ENCODE measurements at places on chromosomes 4 and X.

DNA sequence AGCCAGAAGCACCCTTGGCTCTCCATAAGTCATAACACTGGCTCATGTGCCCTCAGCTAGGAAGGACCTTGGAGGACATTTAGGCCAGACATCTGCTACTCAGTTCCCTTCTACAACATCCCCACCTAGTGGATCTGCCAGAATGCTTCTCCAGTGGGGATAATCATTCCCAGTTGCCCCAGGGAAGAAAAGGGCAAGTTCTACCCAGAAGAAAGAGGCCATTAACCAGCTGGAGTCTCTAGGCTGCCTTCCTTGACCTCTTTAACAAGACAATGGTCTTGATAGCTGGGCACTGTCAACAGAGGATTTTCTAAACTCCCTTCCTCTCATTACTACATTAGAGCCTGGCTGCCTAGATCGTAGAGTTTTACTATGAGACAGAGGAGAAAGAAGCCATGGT, 42.0 kb downstream of the LGI2 start:
- DNase-seq: peak; percentile 18

- no peak for DNase-seq
These were observed 228.2 kb downstream of the AFAP1 start for GRCh38 chr4:7711307-7711963.

- peak; percentile 27 for DNase-seq
These were observed at the start of gene IRAK1 for GRCh38 chrX:154019633-154020528. Gene IRAK1, minus strand, starts transcription at chrX:154019902. Its CDS starts 90 bp downstream, at chrX:154019812.

DNA sequence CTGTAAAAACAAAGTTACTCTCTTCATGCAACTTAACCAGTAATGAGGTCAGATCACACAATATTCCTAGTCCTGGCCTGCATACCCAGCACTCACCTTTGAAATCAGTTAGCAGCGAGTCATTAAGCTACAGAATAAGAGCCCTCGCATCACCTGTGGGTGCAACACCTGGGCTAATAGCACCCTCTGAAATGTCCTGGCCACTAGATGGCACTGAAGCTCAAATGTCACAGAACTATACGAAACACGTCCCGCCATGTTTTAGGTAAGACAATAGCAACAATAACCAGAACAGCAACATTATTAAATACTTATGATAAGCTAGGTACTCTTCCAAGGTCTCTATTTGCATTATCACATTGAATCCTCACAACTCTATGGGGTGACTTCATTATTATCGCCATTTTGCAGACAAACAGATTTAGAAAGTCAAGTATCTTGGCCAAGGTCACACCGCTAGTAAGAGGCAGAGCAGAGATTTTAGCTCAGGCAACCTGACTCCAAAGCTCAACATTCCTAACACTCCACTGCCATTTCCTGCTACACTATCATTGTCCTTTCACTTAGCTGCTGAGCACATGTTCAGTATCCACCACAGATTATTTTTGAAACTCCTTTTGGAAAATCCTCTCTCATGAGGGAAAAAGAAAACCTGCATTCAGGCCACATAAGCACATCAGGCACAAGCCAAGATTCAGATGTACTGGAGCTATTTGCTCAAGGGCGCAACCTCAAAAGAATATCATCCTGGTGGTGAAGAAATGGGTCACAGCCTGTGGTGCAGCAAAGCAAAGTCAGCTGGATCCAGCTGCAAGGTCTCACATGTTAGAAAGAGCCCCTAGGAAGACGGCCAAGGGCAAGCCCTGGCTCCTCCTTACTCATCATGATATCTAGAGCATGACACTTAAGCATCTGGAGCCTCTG, 59.5 kb upstream of the KDR start:
- no peak for DNase-seq

- no peak for DNase-seq
These were observed 254.7 kb upstream of the AR start for GRCh38 chrX:67289055-67289499.

GRCh38 chr4:87985097-87985886, 9.8 kb downstream of the SPP1 start:
- peak; percentile 65 for DNase-seq

- DNase-seq: no peak
These were observed 14.0 kb downstream of the TIMP1 start for GRCh38 chrX:47596256-47596655.

- no peak for DNase-seq
These were observed 40.2 kb downstream of the ATP10D start for GRCh38 chr4:47525154-47525819.

GRCh38 chr4:144169211-144169610, 28.7 kb upstream of the GYPA start:
- DNase-seq: no peak

- peak; percentile 10 for DNase-seq
These were observed 26.9 kb downstream of the ASB9 start for GRCh38 chrX:15242899-15243555.

DNA sequence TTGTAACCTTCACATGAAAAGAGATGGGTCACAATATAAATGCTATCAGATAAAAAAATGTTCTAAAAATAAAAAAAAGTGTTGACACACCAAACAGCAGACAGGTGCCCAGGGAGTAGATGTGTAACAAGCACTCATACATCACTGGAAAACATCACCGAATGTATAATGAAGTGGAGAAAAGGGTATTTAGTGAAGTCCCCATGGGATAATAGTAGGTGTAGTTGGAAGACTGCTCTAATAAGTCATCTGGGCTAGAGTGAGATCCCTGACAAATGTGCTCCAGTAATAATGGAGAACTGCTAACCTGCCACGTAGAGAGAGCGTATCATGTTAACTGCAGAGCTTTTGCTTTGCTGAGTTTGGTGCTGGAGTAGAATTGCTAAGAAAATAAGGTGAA, 152.0 kb downstream of the GRIA2 start:
- DNase-seq: peak; percentile 48

- DNase-seq: no peak
These were observed 122.3 kb upstream of the OTUD4 start for GRCh38 chr4:145302725-145303124.

GRCh38 chr4:95705323-95705722, 134.6 kb upstream of the PDHA2 start:
- no peak for DNase-seq

GRCh38 chr4:6680372-6681034, 13.2 kb upstream of the S100P start:
- DNase-seq: no peak

- no peak for DNase-seq
These were observed 92.8 kb upstream of the BMP2K start for GRCh38 chr4:78683352-78683751.

GRCh38 chr4:182494103-182494502, 250.9 kb downstream of the TENM3 start:
- DNase-seq: no peak

DNA sequence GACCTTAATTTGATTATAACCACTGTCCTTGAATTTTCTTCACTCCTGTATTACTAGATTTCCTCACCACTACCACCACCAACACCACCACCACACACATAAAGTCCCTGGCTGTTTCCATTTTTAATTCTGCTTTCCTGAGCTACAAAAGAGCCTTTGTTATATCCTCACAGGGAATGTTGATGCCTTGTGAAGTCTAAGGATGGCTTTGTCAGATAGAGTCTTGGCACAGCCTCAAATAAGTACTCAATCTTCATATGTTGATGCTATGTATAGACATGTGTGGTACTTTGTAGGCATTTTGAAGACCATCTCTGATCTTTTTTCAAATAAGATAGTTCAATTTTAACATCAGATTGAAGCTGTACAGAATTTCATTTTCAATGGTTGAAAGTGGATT, 1016.7 kb upstream of the LCORL start:
- no peak for DNase-seq

- DNase-seq: no peak
These were observed 145.8 kb upstream of the ATP6AP2 start for GRCh38 chrX:40434947-40435346.

GRCh38 chrX:56751071-56751470, 22.0 kb downstream of the NBDY start:
- DNase-seq: no peak

- no peak for DNase-seq
These were observed 2.1 kb upstream of the PCDH7 start for GRCh38 chr4:30718021-30718542.

Data from NCI-H2029 (cell line).